Heart left ventricle (tissue), 16 donors: ENCODE measurements at places on chromosomes 4 and X. TPM values are rescaled to one million over a fixed set of nuclear protein-coding genes. Genes with fewer than 3 reads are reported as not detected.

GRCh38 chr4:121011780-121012340 lies 60.5 kb downstream of the NDNF start:
- H3K27me3 ChIP-seq: no peaks in the 10 kb centered on the region
- no peaks in the 10 kb centered on the region for H3K36me3 ChIP-seq
- H3K27ac ChIP-seq: no peak overlapping the region
- DNase-seq: no peak
- H3K4me3 ChIP-seq: no peak overlapping the region

GRCh38 chrX:74179499-74179898 lies 124.5 kb upstream of the ZCCHC13 start:
- DNase-seq: no peak
- no peaks in the 10 kb centered on the region for H3K36me3 ChIP-seq
- H3K27me3 ChIP-seq: no peaks in the 10 kb centered on the region

- H3K36me3 ChIP-seq: no peaks in the 10 kb centered on the region
- H3K4me3 ChIP-seq: no peak overlapping the region
- DNase-seq: no peak
- H3K27me3 ChIP-seq: no peaks in the 10 kb centered on the region
These were observed 133.2 kb upstream of the ADAMTS3 start for GRCh38 chr4:72701987-72702819.

GRCh38 chrX:93673056-93673868 lies at the start of gene NAP1L3:
Gene NAP1L3 (minus strand): TSS chrX:93673578. CDS start chrX:93673304, 274 bp downstream.
- H3K27me3 ChIP-seq: no peaks in the 10 kb centered on the region
- H3K36me3 ChIP-seq: no peaks in the 10 kb centered on the region
- peak within 1 kb of the TSS; percentile 61 for H3K4me3 ChIP-seq
- peak; percentile 58 for DNase-seq
- H3K4me1 ChIP-seq: no peaks in the 10 kb centered on the region

GRCh38 chr4:1194010-1194900 lies 21.9 kb upstream of the SPON2 start:
- H3K27me3 ChIP-seq: no peaks in the 10 kb centered on the region
- H3K4me1 ChIP-seq: peaks cover 19% of the 10 kb centered on the region
- H3K4me3 ChIP-seq: peak overlapping the region; percentile 16
- DNase-seq: peak; percentile 85
- peak overlapping the region; percentile 86 for H3K27ac ChIP-seq
- no peaks in the 10 kb centered on the region for H3K36me3 ChIP-seq

DNA sequence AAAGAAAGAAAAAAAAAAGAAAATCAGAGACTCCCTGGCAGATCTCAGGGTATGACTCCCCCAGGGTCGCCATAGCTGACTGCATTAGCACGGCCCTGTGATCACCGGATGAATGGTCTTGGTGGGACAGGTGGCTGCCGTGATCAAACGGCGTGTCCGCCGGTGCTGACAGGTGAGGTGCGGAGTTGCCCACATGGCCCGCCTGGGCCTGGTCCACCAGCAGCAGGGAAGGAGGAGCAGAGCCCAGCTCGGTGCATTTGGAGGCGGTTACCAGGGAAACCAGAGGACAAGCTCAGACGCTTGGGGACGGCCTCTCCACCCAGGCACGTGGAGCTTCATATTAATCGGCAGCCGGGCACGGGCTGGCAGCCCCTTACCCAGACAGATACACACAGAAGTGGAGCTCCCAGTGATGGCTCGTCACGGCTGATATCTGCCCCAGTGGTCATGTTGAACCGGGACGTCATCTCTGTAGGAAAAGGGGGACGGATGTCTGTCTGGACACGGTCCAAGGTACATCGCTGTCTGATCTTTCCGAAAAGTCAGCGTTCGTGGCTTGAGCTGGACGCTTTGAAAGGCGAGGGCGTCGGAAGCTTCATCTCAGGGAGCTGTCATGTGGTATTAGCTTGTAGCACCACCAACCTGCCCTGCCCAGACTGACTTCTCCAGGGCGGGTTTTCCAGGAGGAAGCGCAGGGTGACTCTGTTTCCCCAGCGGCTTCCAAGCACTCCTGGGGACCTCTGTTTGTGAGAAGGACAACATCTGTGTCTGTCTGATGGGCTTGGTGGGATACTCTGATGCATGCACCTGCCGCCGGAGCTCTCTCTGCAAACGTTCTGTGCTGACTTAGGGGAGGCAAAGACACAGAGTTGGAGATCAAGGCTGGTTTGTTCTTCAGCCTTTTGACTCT lies 180.7 kb downstream of the CRLF2 start:
- DNase-seq: no peak
- no peaks in the 10 kb centered on the region for H3K4me1 ChIP-seq
- H3K27ac ChIP-seq: no peak overlapping the region

- peaks cover 19% of the 10 kb centered on the region for H3K36me3 ChIP-seq
- H3K4me3 ChIP-seq: no peak overlapping the region
- peaks cover 10% of the 10 kb centered on the region for H3K4me1 ChIP-seq
These were observed 73.3 kb downstream of the FRYL start for GRCh38 chr4:48706736-48707135.

DNA sequence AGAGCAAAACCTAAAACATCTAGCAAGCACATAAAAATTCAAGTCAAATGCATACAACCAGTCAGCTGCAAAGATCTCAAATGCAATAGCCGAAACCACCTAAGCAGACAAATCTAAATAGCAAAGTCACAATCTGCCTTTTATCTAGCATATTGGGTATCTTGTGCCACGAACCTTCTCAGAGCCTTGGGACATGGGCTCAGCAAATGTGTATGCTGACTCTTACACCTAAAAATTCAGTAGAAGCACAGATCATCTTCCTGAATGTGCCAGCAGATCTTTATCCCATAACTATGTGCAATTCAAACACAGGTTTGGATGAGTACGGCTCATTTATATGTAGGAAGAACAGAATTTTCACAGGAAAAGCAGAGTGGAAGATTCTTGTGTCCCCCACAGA lies 492.1 kb downstream of the INPP4B start:
- peaks cover 68% of the 10 kb centered on the region for H3K4me1 ChIP-seq
- H3K27me3 ChIP-seq: no peaks in the 10 kb centered on the region
- DNase-seq: no peak

DNA sequence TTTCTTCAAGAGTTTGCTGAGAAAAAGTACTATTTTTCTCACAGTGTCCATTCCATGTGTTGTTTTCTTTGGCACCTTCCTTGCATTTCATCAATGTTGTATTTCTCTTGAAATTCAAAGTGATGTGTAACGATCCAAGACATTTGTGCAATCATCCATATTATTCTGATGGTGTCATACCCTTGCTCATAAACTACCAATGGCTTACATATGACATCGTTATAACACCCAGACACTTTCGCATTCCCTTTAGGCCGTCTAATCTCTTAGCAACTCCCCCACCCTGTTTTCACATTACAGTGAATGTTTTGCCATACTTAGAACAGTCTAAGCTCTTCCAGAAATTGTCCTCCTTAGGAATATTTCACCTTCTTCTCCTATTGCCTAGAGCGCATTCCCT lies 1779.0 kb downstream of the PCDH7 start:
- no peak overlapping the region for H3K4me3 ChIP-seq
- no peak overlapping the region for H3K27ac ChIP-seq
- DNase-seq: no peak
- no peaks in the 10 kb centered on the region for H3K4me1 ChIP-seq
- no peaks in the 10 kb centered on the region for H3K36me3 ChIP-seq
- H3K27me3 ChIP-seq: no peaks in the 10 kb centered on the region

DNA sequence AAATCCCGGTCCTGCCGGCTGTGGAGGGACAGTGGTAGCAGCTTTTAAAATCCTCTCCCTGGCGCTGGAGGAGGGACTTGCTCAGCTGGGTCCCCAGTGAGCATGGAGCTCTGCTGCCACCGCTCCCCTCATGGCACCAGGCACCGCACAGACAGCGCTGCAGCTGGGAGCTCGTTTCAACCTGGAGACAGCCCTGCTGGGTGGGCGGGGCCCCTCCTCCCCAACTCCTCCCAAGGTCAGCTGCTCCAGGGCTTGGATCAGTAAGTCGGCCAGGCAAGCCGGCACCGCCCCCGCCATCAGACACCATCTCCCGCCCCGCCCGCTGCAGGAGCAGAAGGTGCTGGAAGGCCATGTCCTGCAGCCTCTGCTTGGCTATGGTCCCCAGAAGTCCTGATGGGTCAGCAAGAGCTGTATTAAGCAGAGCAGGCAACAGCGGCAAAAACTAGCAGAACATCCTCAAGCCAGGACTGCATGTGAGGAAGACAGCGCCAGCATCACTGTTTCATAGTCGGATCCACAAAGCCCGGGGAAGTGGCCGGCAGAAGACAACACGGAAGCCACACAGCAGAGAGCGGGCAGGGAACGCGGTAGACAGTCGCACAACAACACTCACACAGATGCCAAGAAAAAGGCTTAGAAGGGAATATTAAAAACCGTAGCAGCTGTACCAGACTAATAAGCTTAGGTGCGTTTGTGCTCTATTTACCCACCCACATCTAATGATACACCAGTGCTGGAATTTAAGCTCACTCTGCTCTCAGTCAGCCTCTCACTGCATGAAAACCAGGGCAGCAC lies 16.2 kb downstream of the ZFYVE28 start:
- peak overlapping the region; percentile 11 for H3K4me3 ChIP-seq
- no peaks in the 10 kb centered on the region for H3K27me3 ChIP-seq
- peaks cover 13% of the 10 kb centered on the region for H3K4me1 ChIP-seq
- H3K27ac ChIP-seq: no peak overlapping the region
- peak; percentile 68 for DNase-seq

DNA sequence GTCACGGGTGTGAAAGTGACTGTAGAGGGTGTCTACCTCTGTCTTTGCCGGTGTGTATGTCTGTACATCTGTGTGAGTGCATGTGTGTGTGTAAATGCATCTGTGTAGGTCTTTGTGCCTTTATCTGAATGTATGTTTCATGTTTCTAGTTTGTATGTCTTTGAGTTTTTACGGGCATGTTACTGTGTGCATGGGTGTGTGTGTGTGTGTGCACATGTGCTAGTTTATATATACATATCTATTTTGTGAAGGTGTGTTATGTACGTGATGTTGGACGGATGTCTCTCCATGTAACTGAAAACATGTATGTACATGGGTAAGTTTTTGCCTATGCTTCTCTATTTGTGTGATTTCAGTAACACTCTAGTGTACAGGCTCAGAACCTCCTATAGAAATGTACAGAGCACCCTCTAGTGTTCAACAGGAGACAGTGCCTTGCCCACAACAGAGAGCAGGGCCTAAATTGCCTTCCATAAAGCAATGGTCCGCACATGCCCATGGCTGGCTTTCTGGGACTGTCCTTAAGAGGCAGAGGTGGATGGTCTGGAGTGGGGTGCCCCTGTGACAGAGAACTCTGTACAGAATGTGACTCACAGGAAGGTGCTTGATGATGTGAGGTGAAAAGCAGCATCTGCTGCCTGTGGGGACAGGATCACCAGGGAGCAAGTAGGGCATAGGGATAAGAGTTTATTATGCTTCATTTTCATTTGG lies 343.5 kb downstream of the RAPGEF2 start:
- H3K4me1 ChIP-seq: no peaks in the 10 kb centered on the region
- DNase-seq: peak; percentile 31
- no peak overlapping the region for H3K4me3 ChIP-seq

- no peak overlapping the region for H3K4me3 ChIP-seq
- H3K27ac ChIP-seq: no peak overlapping the region
- H3K27me3 ChIP-seq: no peaks in the 10 kb centered on the region
- H3K36me3 ChIP-seq: no peaks in the 10 kb centered on the region
These were observed 39.5 kb downstream of the RBPJ start for GRCh38 chr4:26360273-26360672.

DNA sequence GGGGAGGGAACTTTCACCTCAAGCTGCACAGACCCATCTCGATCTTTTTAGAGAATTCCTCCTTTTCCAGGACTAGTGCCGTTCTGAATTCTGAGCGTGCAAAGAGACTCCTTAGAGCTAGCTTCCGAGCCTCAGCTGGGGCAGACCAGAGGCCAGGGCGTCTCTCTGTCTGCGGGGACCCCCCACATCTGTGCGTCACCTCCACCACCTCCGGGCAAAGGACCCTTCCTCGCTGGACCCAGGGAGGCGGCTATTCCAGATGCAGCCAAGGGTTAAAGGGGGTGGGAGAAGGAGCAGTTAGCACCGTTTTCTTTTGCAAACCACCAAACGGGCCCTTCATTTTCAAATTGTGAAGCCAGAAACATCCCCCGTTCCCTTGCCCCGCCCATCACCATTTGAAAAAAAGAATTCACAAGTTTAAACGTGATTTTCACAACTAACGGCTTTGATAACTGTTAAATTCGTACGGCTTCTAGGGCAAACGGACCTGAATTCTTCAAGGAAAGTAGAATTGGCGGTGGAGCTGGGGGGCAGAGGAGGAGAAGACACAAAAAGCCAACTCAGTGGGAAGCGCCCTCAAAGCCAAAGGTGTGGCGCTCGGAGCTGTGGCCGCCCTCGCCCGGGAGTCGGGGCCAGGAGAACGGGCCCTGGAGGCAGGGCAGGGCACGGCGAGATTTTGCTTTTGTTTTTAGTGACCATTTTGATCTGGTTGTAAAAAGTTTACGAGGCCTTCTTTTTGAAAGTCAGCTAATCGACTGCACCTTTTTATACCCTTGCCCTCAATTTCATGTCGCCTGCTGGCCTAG lies 3.3 kb upstream of the PDGFRA start:
- H3K36me3 ChIP-seq: no peaks in the 10 kb centered on the region
- peaks cover 93% of the 10 kb centered on the region for H3K27me3 ChIP-seq
- H3K27ac ChIP-seq: peak overlapping the region; percentile 44
- peak overlapping the region; percentile 55 for H3K4me3 ChIP-seq
- peaks cover 43% of the 10 kb centered on the region for H3K4me1 ChIP-seq

DNA sequence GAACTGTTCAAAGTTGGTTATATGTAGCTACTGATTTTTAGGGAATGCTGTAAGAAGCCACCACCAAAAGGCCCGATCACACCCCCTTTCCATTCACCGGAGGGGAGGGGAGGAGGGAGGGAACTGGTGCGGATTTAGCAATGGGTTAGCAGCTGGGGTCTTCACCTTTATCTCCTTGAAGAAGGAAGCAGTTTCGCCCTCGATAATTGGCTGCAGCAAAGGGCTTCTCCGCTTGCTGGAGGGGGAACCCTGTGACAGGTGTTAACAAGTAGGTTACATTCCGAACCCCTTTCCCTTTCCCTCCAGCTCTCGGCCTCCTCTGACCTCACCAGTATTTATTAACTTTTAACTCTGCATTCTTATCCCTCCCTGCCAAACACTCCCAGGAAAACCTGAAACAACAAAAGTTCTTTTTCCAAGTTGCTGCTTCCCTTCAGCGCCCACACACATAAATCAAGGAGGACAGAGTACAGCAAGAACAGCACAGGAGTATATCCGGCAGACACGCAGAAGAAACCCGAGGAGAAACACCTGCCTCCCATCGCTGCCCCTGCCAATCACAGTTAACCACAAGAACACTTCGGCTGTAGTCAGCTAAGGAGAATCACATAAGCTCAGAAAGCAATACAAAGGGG lies 39.8 kb upstream of the NAP1L5 start:
- DNase-seq: no peak
- H3K27ac ChIP-seq: no peak overlapping the region
- peaks cover 55% of the 10 kb centered on the region for H3K36me3 ChIP-seq
- no peak overlapping the region for H3K4me3 ChIP-seq

GRCh38 chr4:87235020-87235671 lies 14.7 kb upstream of the KLHL8 start:
- no peaks in the 10 kb centered on the region for H3K36me3 ChIP-seq
- no peak for DNase-seq
- peaks cover 4% of the 10 kb centered on the region for H3K4me1 ChIP-seq
- no peaks in the 10 kb centered on the region for H3K27me3 ChIP-seq
- peak overlapping the region; percentile 61 for H3K4me3 ChIP-seq

The ZDHHC15 gene
- total RNA-seq: 2.4 TPM

The DOK7 gene
- 75.1 TPM for total RNA-seq

The TMSB15C gene
- not detected for total RNA-seq

The DRD5 gene
- not detected for total RNA-seq

The PPAT gene
- total RNA-seq: 2.2 TPM

The RPS6KA3 gene
- total RNA-seq: 39.8 TPM

The STOX2 gene
- total RNA-seq: 13.1 TPM

The EXOC1L gene
- not detected for total RNA-seq
